Right hindlimb (tissue), 1 donor: ENCODE measurements at places on chromosomes 2 and 18.
A peak's percentile ranks its signal among the peaks of the same experiment; 100 is the strongest.

DNA sequence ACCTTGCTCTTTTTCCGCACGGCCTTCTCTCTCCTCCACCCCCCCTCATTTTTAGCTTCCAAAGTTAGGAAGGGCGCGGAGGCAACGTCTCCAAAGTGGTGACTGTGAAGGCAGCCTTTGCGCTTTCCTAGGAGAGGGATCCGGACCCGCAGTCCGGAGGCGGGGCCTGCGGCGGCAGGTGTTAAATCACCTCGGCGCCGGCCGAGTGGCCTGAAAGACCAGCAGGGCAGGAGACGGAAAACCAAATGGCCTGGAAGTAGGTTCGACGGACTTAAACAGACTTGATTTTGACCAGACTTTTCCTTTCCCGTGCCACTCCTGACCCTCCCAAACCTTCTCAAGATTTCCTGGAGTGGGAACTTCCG, 615 bp downstream of the GORASP2 start:
- DNase-seq, result peak; percentile 59

DNA sequence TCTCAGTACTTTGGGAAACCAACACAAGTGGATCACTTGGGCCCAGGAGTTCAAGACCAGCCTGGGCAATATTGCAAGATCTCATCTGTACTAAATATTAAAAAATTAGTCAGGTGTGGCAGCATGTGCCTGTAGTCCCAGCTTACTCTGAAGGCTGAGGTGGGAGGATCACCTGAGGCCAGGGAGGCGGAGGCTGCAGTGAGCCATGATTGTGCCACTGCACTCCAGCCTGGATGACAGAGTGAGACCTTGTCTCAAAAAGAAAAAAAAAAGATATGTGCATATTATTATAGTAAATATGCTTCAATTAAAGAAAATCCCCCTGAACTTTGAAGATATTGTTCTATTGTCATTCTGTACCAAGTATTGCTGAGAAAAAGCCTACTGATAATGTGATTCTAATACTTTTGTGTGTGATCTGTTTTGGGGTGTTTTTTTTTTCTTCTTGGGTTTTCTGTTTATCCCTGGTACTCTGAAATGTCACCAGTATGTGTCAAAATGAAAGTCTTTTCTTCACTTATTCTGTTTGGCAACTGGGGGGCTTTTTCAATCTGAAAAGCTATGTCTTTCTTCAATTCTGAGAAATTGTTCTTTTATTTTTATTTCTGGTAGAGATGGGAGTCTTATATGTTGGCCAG, 13.2 kb downstream of the NEURL3 start:
- no peak for DNase-seq

- peak; percentile 87 for DNase-seq
Measured at GRCh38 chr18:394987-395362, 105.5 kb downstream of the COLEC12 start.

DNA sequence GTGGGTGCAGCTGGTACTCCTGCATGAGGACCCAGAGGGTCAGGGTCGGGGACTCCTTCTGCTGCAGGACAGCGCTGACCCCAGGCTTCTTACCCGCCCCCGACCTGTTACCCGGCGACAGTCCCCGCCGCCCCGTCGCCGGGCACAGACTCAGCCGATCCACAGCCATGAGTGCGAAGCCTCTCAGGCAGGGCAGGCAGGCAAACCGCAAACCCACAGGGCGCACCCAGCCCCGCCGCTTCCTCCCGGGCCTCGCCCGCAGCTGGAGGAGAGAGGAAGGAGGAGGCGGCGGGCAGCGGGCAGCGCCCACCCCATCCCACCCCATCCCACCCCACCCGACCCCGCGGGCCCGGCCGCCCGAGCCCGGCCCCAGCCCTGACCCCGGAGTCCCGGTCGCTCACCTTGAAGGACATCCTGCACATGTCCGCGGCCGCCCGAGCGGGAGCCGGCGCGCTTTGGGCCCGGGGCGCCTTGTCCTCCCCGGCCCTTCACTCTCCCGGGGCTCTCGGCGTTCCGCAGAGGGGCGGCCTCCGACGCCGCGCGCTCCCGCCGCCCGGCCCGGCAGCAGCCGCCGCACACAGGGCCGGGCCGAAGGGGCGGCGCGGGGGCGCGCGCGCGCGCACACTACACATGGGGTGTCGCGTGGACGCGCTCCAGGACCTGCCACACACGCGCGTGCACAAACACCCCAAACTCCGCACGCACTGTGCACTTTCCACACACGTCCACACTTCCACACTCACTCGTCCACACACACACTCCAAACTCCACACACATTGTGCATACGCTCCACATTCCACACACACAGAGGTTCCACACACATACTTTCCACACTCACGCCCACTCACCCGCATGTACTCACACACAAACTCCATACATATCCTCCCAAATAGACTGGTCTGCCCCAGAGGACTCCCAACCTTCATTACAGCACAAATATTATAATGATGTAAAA, at the start of gene ANKRD29:
TSS of gene ANKRD29 (minus strand) at position 603 of the 955 bp plus-strand sequence. CDS start at position 422, 181 bp downstream.
- DNase-seq, result peak; percentile 45

DNA sequence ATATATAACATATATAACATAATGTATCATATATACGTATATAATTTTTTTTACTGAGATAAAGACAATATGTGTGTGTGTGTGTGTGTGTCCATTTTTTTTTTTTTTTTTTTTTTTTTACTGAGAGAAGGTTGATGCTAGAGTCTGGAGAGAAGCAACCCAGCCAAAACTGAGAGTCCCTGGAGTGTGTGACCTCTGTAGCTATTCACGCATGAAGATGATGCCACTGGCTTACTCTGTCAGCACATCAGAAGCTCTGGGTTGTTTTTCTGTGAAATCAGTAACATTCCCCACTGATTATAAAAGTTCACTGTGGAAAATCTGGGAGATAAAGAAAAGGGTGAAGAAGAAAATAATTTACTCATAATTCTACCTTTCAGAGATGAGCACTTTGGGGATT, 27.2 kb downstream of the CCDC195 start:
- DNase-seq, result no peak

DNA sequence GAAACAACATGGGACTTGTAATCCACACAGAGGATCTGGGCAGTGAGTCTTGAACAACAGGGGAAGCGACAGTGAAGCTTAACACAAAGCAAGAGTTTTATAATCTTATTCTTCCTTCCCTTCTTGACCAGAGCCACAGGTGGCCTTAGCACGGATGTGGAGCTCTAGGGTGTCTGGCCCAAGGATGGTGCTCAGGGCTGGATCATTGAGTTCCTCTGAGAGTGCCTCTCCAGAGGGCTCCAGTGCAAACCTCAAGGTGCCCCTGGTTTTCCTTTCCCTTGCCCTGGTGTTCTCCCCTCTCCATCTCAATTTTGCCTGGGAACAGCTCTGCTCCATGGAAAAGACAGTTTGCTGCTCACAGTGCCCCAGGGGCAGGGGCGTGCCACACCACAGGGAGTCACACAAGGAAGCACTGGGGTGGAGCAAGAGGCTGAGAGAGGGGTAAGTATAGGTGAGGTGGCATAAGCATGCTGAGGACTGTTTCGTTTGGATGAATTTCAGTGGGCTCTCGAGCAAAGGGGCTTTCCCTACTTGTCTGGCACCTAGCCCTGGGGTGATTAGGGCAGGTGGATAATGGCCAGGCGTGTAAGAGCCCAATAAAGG, 88.6 kb upstream of the B3GNT7 start:
- no peak for DNase-seq

DNA sequence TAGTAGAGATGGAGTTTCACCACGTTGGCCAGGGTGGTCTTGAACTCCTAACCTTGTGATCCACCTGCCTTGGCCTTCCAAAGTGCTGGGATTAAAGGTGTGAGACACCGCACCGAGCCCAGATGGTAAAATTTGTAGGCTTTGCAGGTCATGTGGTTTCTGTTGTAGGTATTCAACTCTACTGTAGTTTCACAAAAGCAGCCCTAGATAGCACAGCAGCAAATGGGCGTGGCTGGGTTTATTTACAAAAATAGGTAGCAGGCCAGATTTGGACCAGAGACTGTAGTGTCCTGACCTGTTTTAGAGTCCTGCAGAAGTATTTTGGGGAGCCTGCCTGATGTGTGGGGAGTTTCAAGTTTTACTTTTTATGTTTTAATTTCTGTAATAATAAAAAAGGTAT, 84.1 kb upstream of the RASGRP3 start:
- DNase-seq, result no peak

DNA sequence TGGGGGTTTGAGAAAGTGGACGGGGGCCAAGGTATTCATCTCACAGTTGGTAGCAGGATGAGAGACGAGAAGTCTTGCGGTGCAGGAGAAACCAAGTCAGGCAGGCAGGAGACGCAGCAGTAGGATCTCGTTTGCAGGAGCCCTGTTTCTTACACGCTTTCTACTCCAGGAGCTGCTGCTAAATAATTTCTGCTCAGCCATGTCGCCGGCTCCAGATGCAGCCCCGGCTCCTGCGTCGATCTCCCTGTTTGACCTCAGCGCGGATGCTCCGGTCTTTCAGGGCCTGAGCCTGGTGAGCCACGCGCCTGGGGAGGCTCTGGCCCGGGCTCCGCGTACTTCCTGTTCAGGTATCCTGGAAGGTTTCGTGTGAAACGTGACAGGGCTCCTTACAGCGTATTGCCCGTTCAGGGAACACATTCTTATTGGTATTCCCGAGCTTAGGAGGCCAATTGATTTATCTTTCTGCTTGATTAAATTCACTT, 494 bp downstream of the ANKZF1 start:
- DNase-seq, result no peak

- DNase-seq, result no peak
Measured at GRCh38 chr2:14288016-14288415, 344.5 kb upstream of the LRATD1 start.

- DNase-seq, result no peak
Measured at GRCh38 chr2:15369129-15369528, 192.0 kb downstream of the NBAS start.

GRCh38 chr2:33796511-33796910, 197.4 kb upstream of the FAM98A start:
- DNase-seq, result no peak

GRCh38 chr2:26685341-26685740, 7.2 kb upstream of the KCNK3 start:
- DNase-seq, result no peak

DNA sequence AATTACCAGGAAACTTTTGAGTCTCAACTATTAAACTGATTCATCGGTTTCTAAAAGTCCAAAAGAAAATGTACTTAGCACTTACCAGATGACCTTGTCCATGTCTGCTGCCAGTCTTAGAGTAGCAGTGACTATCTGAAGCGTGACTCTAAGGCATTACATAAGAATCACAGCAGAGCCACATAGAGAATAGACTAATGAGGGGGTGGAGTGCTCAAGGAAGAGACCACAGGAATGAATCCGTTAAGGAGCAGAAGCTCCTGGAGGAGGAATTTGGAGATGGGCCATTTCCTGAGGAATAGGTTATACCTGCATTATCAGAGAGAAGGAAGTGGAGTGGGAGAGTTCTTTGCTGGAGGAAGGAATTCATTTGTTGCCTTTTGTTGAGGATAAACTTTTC, 116.0 kb downstream of the MAP3K20 start:
- DNase-seq, result no peak

- no peak for DNase-seq
Measured at GRCh38 chr2:85019121-85019520, 48.2 kb downstream of the KCMF1 start.

DNA sequence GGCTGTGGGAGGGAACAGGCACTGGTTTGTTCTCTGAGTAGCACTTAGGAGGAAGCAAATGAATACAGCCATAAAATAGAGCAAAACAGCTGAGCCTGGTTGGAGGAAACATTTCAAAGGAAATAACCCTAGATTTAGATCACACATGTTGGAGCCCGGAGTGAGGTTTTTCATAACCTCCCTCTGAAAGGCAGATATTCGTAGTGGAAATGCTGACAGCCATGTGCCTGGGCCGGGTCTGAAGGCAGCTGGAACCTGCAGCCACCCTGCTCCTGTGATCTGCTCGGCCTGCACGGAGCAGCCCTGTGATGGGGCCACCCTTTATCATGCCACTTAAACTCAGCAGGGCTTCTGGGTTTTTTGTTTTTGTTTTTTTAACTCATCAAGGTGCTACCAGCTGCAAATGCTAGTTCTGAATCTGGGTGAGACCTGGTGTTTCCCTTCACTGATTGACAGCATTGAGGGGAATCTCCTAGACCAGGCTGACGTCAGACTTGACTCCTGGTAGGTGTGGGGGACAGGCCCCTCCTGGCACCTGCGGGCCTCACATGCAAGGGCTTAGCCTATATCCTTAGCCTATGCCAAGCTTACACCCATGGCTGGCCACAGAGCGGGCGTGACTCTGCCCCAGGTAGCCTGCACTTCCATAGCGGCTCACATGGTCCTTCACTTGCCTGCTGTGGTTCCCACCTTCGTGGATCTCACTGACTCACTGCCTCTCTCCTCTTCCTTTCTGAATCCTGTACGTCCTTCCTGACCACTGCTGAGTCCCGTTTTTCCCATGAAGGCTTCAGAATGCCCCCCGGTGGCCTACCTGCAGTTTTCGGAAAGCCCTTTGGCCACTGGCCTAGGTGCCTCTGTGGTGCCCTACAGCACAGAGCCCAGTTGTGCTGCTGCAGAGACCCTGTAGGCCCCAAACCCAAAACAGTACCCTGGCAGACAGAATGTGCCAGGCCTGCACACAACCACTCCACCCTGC, 217.3 kb downstream of the SEPTIN10 start:
- no peak for DNase-seq

- DNase-seq, result no peak
Measured at GRCh38 chr2:215657844-215658243, 222.0 kb upstream of the FN1 start.

DNA sequence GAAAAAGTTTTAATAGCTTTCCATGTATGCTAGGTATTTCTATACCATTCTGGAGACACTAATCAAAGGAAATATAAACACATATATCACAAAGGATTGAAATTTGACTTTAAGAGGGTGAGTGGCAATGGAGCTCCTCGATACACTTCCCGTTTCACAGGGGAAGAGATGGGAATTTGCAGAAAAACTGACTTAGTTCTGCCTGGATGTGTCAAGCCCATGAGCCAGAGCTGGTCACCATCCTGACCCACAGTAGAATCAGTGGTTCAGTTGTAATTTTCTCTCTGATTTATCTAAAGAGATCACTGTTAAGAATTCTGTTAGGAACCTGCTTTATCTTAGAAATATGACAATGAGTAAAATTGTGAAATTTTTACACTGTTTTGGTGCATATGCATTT, 34.2 kb downstream of the PLCL1 start:
- DNase-seq, result no peak

- no peak for DNase-seq
Measured at GRCh38 chr18:61225336-61225735, 107.9 kb upstream of the CDH20 start.

DNA sequence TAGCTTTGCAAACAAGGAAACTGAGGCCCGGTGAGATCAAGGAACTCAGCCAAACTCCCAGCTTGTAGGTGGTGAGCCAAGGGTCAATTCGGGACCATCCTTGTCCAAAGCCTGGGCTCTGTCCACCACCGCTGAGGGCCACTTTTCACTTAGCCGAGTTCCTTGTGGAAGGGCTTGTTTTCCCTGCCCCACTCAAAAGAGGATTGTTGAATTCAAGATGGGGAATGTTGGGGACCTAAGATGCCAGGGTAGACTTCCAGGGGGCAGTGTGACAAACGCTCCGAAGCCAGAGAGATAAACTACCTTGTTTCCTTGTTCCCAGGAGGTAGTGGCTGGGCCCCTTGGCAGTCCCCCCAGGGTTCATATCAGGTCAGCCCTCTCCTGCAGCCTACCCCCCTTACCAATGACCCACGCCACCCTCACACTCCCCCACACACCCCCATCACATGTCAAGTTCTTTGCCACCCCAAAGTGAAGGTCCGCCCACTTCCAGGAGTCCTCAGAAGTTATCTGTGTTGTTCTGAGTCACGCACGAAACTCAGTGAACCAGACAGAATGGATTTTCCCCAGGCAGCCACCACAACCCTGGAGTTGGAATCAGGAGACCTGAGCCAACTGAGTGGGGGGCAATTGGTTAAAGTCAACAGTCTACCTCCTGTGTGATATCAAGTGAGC, 10.3 kb upstream of the ATOH8 start:
- no peak for DNase-seq

GRCh38 chr18:48806551-48807261, 144.1 kb downstream of the SMAD7 start:
- DNase-seq, result peak; percentile 65
